ENCODE measurements at places on chromosomes 7 and 10.

GRCh38 chr7:157224627-157225026 lies 85.9 kb downstream of the UBE3C start:
- no peak for DNase-seq

GRCh38 chr10:70250961-70251680 lies 17.9 kb upstream of the PPA1 start:
- DNase-seq: no peak

DNA sequence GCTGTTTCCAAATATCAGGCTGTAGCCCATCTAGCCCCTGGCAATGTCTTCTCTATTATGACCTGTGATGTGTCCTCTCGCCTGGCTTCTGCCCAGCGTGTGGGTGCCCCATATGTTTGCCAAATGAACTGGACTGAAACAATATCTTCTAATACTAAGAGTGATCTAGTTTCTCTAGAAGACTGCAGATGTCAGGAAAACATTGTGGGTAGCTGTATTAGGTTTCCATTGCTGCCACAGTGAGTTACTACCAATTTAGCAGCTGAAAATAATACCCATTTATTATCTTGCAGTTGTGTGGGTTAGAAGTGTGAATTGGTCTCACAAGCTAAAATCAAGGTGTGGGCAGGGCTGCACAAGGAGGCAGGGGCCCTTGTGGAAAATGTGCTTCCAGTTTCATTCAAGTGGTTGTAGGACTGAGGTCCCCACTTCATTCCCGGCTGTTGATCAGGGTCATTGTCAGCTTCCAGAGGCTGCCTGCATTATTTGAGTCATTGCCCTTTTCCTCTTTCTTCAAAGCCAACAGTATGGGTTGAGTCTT lies 202.8 kb upstream of the BMPER start:
- DNase-seq: no peak

DNA sequence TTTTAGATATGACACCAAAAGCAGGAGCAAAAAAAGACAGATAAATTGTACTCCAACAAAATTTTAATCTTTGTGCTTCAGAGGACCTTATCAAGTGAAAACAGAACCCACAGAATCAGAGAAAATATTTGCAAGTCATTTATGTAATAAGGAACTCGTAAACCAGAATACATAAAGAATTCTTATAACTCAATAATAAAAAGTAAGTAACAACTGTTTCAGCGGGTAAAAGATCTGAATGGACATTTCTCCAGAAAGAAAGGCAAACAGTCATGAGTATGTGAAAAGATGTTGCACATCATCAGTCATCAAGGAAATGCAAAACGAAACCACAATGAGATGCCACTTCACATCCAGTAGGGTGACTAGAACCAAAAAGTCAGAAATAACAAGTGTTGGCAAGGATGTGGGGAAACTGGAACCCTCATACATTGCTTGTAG lies 167.7 kb upstream of the KCTD7 start:
- no peak for DNase-seq

DNA sequence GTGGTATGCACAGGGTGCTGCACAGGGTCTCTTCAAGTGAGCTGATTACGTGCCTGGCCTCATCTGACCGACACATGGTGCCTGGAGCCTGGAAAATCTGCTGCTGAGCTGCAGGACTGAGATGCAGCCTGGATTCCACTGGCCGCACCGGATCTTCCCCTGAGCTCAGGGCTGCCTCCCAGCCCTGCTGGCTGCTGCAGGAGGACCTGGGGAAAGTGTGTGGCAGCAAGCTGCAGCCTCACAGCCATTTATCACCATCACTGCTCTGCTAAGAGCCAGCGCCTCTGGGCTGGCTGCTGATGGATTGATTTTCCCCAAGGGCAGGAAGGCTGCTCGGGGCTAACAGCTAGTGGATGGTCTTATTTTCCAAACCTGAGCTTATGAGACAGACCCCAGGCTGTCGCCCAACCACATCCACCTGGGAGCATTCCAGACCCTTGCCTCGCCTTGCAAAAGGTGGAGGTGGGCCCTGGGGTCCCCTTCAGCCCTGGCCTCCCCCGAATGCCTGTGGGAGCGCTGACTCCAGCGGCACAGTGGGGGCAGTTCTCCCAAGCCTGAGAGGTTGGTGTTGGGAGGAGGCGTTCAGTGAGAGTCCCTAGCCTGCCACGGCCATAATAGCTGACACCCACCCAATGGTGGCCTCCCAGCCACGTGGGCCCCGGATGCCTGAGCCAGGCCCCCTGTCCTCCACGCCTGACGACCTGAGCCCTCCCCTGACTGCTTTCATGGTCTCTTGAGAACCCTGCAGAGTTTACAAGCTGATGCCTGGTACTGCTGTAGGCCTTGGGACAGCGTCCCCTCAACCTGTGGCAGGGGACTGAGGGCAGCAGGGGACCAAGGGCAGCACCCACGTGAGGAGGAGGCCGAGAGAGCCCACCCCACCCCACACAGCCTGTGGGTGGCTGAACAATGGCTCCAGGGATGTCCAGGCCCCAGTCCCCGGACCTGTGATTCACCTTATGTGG lies 38.2 kb downstream of the STK32C start:
- no peak for DNase-seq

DNA sequence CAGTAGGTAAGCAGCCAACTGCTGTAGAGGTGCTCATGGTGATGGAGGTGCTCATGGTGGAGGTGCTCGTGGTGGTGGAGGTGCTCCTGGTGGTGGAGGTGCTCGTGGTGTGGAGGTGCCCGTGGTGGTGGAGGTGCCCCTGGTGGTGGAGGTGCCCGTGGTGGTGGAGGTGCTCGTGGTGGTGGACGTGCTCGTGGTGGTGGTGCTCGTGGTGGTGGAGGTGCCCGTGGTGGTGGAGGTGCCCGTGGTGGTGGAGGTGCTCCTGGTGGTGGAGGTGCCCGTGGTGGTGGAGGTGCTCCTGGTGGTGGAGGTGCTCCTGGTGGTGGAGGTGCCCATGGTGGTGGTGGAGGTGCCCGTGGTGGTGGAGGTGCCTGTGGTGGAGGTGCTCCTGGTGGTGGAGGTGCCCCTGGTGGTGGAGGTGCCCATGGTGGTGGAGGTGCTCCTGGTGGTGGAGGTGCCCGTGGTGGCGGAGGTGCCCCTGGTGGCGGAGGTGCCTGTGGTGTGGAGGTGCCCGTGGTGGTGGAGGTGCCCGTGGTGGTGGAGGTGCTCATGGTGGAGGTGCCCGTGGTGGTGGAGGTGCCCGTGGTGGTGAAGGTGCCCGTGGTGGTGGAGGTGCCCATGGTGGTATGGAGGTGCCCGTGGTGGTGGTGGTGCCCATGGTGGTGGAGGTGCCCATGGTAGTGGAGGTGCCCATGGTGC lies 517.3 kb downstream of the PTPRN2 start:
- no peak for DNase-seq

- no peak for DNase-seq
Observed at GRCh38 chr7:84735677-84736076, 451.2 kb downstream of the SEMA3D start.

GRCh38 chr10:79020605-79021004 lies 48.2 kb upstream of the ZMIZ1 start:
- no peak for DNase-seq

GRCh38 chr10:132687893-132688579 lies 97.9 kb downstream of the NKX6-2 start:
- no peak for DNase-seq

GRCh38 chr10:129031844-129032150 lies 435.2 kb upstream of the MGMT start:
- DNase-seq: no peak

- no peak for DNase-seq
Observed at GRCh38 chr10:58435297-58435985, 50.2 kb downstream of the TFAM start.

- no peak for DNase-seq
Observed at GRCh38 chr7:13333371-13333770, 645.9 kb downstream of the ARL4A start.

GRCh38 chr10:101379663-101380352 lies 25.8 kb downstream of the BTRC start:
- DNase-seq: no peak

GRCh38 chr7:86790383-86790782 lies 146.7 kb downstream of the GRM3 start:
- no peak for DNase-seq

DNA sequence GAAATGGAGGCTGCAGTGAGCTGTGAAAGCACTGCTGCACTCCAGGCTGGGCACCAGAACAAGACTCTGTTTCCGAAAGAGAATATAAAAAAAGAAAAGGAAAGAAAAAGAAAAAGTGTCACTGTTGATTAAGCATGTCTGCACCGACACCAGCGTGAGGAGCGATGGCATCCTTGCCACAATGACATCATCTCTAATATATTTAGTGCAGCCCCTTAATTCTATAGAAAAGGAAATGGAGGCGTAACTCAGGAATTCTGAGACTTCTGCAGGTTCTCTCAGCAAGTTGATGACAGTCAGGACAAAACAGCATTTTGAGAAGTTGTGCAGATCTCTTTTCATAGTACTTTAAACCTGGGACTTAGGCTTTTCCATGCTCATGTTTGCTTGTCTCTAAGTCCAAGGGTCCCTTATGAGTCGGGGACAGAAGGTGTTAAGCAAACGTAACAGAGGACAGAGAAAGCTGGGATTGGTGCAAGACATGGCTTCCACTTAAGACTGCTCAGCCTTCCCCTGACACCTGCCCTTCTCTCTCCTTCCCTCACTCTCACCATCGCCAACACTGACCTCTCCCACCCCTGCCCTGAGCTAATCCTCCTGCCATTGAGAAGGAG lies 16.9 kb upstream of the ANKRD1 start:
- DNase-seq: no peak

GRCh38 chr10:100065084-100065660 lies 16.5 kb downstream of the CPN1 start:
- no peak for DNase-seq

DNA sequence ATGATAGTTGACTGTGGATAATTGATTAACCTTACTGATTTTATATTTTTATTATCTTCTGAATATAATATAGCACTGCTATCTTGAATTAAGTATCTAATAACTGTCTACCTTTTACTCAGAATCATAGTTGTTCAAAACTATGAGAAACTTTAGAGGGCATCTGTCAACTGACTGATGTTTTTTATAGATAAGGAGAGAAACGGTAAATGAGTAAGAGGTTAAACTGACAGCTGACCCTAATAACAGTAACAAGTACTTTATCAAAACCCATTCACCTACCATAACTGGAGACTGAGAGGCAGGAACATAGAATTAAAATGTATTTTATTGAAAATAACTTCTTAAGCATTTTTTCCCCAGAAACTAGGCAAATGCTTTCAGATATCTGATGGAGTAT lies 62.2 kb downstream of the CYP51A1 start:
- no peak for DNase-seq

DNA sequence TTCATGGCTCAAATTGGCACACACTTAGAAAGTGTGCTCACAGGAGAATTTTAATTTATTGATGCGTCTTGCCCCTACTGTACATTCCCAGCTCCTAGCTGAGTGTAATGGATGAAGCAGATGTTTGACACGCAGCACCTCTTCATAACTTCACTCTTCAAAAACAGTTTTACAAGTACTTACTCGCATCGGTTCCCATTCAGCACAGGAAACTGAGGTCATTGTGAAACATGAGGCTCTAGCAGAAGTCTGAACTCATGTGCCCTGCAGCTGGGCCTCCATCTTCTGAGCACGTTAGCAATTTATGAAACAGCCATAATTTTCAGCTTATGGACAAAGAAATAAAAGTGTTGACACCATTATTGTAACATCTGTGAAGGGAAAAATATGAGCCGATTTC lies 558.9 kb upstream of the MGMT start:
- no peak for DNase-seq

- DNase-seq: no peak
Observed at GRCh38 chr10:71829171-71829570, 21.9 kb downstream of the PSAP start.

DNA sequence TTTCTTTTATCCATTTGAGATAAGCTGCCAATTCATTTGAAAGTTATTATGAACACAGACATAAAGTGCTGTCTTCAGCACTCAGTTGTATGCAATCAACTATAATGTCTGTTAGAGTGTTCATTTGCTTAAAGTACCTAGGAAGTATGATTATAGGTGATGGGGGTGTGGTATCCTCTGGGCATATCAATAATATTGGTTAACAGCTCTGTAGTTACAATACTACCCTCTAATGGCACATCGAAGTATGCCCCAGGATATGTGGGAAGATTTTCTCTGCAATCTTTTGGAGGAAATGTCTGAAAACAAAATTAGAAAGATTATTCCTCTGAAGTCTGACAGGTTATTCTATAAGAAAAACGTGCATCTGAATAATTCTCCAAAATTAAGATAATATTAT lies 429.7 kb downstream of the ARL4A start:
- DNase-seq: no peak

DNA sequence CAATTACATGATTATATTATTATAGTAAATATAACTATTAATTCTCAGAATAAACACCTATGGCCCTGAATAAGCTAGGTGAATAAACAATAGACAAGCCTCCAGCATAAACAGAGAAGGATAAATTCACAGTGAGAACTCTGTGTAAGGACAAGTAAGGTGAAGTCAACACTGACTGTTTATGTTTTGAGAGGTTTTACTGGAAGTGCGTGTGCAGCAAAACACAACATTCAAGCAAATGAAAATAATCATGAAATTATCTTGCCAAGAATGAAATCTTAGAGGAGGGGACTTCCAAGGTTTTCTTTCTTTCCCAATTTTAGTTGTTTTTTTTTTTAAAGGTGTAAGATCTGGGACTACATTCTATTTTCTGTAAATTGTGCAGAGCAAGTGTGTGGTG lies 112.5 kb downstream of the MACC1 start:
- no peak for DNase-seq

DNA sequence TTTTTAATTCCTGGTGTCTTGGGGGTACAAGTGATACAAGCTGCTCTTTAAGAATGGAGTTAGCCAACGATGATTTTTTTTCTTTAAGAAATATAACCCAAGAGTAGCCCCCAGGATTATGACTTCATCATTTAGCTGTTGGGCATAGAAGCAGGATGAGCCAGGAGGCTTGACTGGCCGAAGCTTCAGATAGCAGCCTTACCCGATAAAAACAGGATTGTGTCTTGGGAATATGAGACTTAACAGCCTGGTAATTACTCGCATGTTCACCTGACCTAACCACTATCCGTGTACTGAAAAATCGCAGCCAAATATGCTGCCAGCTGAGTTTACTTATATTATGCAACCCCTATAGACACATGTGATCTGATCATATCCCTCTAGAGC lies 346.0 kb upstream of the BMPER start:
- no peak for DNase-seq

DNA sequence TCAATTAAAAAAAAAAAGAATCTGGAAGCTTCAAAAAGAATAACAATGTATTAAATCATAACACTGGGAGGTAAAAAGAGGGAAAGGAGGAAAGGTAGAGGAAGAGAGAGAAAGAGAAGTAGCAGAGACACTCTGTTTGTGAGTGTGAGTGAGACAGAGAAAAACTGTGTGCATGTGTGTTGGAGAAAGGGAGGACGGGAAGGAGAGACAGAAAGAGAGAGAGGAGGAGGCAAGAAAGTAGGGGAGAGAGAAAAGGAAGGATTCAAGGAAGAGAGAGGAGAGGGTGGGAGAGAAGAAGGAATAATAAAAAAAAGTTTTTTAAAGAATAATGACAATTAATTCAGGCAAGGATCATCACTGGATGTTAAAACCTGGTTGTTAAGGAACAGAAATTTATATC lies 77.9 kb downstream of the RNLS start:
- no peak for DNase-seq

Data from NCI-H446 (cell line).